ENCODE measurements at places on chromosomes 2 and 18.

- DNase-seq: no peak
Measured at GRCh38 chr18:25675123-25675850, 323.3 kb upstream of the ZNF521 start.

DNA sequence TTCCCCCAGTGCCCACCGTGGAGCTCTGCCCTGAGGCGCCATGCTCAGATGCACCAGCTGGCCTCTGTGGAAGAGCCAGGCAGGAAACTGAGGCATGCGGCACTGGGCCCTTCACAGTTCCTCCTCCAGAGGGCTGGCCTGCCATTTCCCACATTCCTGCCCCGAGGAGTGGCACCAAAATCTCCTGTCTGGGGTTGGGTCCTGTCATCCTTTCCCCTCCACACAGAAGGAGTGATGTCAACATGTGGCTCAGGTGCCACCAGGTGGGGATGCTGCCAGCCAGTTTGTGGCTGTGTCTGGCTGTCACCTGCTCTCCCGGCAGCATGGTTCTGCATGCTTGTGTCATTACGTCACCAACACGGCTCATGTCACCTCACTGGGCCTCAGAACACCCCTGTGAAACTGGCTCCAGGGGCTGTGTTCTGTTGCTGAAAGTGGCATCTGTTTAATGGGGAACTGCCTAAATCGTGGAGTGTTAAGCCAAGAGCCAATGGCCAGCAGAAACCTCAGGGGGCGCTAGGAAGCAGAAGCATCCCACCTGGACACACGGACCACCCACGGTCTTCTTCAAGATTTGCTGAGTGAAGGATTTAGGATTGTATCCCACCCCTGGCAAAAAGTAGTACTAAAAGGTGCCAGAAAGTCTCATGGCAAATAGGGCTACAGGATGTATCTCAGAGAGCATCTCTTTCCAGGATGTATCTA is 51.3 kb downstream of the ZAP70 start:
- no peak for DNase-seq

- DNase-seq: no peak
Measured at GRCh38 chr18:53991805-53992204, 232.7 kb downstream of the MBD2 start.

GRCh38 chr2:75047189-75047991 is 88.9 kb downstream of the POLE4 start:
- no peak for DNase-seq

DNA sequence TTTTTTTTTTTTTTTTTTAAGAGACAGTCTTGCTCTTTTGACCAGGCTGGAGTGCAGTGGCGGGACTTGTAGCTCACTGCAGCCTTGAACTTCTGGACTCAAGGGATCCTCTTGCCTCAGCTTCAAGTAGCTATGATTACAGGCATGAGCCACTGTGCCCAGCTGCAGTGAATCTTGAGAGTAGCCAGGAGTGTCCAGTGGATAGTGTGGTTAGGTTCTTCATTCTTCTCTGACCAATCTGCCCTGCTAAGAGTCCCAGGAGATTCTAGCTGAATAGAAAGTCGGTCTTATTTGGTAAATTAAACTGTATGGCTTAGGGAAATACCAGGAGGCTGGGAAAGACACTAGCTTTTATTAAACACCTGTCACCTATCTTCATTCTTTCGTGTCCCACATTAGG is 15.3 kb downstream of the USP39 start:
- DNase-seq: no peak

DNA sequence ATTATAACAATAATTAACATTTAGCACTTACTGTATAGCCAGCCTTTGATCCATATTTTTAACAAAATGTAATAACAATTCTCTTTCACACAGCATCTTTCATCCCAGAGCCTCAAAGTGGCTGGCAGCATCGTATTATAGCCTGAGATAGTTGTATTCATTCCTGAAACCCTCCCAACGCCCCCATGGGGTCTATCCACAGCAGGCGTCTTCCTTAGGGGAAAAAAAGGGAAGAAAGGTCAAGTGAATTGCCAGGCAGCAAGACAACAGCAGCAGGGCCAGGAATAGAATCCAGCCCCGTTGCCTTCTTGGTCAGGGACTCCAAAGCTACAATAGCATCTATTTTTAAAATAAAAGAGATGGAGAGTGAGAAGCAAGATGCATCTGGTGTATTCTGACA is 424.4 kb upstream of the ID2 start:
- no peak for DNase-seq

DNA sequence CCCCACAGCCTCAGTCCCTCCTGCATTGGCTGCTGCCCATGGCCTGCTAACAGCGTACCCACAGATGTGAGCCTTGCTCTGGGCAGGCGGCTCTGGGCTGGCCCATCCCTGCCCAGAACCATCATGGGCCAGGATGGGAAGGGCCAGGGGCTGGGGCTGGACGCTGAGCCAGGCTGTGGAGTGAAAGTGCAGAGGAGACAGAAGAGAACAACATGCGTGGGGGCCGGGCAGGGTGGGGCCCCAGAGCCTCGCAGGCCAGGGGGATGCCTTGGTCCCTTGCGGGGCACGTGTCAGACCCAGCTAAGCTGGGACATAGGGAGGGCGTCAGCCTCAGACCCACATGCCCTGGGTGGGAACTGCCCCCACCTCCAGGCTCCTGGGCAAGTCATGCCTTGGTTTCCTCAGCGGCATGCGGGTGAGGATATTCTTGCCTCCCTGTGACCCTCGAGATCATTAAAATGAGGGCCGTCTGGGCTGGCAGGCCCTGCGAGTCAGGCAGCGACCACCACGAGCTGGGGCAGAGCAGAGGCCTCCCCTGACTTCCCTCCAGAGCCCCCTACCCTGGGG is 27.3 kb downstream of the GPC1 start:
- no peak for DNase-seq

DNA sequence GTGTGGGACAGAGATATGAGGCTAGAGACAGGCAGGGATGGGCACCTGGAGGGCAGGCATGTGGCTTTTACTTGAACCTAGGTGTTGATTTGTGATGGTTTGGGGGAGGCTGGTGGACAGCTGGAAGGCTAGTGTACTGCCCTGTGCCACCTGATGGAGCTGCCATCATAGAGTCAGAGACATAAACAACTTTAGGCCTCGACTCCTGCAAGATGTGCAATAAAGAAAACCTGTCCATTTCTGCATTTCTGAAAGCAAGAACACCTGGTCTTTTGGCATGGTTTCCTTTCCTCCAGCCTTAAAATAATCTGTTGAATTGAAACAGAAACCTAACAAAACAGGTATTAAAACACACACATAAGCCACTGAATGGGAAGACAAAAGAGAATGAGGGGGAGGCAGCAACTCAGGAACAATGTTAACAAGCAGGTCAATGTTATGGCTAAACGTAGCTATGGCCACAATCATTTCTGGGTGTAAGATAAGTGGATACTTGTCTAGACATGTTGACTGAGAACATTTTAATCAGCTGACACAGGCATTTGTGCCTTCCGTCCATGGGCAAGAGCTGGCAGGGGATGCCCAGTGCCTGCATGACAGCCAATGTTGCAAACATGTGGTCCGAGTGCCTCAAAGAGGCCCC is 87.8 kb downstream of the KCTD1 start:
- no peak for DNase-seq

GRCh38 chr18:56495884-56496283 is 142.5 kb downstream of the TXNL1 start:
- no peak for DNase-seq
